ENCODE measurements at places on chromosomes 11 and 22.

- DNase-seq, result no peak
Observed at GRCh38 chr22:37371491-37371890, 55.8 kb downstream of the ELFN2 start.

GRCh38 chr11:10307022-10307399 is 2.1 kb downstream of the ADM start:
- no peak for DNase-seq

- no peak for DNase-seq
Observed at GRCh38 chr11:98862169-98862568, 158.6 kb upstream of the CNTN5 start.

GRCh38 chr11:120137187-120137610 is 714 bp downstream of the TRIM29 start:
- no peak for DNase-seq

GRCh38 chr11:3841426-3842350 is 929 bp upstream of the RHOG start:
- DNase-seq, result peak; percentile 98

Measured in inflammatory macrophage treated with lipopolysaccharide for 4 hours (primary cell).